ENCODE measurements at places on chromosomes 2 and 18.

- no peak for DNase-seq
These were observed 272.9 kb downstream of the PAX3 start for GRCh38 chr2:222025881-222026271.

GRCh38 chr2:235191978-235192377 lies 240.2 kb downstream of the SH3BP4 start:
- DNase-seq: no peak

DNA sequence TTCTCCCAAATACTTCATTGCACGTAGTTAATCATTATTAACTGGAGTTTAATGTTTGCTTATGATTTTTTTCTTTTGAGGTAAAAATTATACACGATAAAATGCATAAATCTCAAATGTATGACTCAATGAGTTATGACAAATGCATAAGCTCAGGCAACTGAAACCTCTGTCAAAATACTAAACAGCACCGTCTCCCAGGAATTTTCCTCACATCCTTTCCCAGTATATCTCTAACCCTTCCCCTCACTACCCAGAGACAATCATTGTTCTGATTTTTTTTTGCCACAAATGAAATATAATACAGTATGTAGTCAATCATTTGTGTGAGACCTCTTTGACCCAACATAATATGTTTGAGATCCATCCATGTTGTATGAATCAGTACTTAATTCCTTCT lies 606.5 kb downstream of the CPS1 start:
- no peak for DNase-seq

- DNase-seq: no peak
These were observed 79.9 kb upstream of the FAM237A start for GRCh38 chr2:206562375-206562774.

- DNase-seq: no peak
These were observed 27.8 kb downstream of the SLC14A1 start for GRCh38 chr18:45751766-45752165.

DNA sequence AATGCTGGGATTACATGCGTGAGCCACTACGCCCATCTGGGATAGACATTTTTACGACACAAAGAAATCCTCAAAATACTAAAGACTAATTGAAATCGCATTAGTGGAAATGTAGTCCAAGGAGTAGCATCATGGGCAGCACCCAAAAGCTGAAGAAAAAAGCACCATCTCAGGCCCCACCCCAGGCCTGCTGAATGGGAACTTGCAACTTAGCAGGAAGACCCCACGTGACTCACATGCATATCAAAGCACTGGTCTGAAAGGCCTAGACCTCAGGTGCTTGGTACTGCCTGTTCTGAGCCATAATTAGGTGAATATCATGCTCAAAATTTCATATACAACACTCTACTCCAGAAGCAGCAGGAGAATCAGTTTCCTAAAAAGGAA lies 28.9 kb downstream of the SPRED2 start:
- DNase-seq: no peak

- DNase-seq: no peak
These were observed 69.8 kb upstream of the RASGRP3 start for GRCh38 chr2:33406622-33407021.

GRCh38 chr18:62033207-62033606 lies 140.4 kb upstream of the RNF152 start:
- DNase-seq: no peak

DNA sequence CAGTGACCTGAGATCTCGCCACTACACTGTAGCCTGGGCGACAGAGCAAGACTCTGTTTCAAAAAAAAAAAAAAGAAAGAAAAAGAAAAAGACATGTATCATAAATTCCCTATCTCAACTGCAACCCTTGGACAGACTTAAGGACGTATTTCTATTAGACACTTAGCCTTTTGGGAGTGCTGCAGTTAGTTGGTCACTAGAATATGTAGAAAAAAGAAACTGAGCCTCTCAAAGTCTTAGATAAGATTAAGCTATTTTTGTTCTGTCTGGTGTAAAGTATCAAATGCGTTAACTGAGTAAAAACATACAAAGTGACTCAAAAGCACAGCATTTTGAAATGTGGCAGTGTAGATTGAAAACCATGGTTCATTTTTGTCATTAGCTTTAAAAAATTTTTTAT lies 7.3 kb downstream of the NBEAL1 start:
- no peak for DNase-seq

DNA sequence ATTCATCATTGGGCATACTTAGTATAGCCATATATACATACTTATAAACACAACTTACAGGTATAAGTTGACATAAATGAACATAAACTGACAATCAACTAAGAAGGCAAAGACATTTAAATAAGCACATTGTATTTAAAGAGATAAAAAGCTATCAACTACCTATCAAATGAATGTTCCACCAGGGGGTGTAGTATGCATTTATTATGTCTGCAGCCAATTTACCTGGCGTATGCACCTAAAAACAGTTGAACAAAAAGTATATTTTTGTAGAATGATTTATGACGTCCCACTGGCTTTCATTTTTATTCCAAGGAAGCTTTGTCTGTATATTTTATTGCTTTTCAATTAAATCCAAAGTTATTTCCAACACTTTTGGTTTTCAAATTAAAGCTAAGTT lies 323.5 kb downstream of the AFF3 start:
- DNase-seq: no peak

DNA sequence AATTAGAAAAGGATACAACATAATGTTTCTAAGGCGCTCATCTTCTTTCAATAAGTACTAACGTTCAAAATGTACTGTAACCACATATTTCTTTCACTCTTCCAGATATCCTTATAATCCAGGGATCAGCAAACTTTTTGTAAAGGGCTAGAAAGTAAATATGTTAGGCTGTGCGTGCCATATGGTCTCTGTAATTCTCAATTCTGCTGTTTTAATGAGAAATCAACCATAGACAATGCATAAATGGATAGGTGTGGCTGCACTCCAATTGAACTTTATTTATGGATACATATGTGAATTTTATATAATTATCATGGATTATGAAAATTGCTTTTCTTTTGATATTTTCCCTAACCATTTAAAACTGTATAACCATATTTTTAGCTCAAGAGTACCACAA lies 459.4 kb downstream of the EPHA4 start:
- DNase-seq: no peak

DNA sequence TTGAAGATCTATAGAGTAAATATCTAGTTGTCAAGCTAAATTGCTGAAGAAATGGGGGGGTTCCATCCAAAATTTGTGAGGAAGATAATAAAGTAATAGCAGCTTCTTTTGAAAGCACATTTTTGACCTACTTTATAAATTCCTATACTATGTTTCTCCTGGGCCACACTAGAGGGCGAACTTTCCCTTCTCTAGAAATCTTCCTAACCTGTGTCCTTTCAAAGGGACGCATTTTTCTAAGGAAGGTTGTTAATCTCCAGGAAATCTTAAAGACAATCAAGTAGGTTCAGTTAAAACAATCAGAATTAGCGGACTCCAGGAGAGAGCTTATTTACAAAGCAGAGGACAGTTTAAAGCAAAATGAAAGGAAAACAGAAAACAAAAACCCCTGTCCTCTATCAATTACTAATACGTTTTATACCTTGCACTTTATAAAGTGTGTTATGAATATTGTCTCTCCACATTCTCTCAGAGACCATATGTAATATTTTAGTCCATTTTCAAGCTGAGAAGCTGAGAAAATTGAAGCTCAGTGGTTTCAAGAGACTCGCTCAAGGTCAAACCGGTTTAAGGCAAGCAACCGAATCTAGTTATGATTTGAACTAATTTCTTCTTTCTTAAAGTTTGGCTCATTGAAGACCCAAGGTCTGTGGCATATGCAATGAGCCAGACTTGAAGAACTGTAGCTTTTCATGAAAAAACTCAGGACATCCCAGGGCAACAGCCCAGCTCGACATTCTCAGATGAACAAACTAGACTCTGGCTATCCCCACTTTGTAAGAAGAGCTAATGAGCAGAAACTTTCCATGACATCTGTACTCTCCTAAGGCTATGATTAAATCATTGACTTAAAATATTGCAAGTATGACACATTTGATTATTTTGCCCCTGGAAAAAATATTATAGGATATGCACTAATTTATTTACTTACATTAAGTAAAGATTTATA lies 273.6 kb downstream of the PAX3 start:
- no peak for DNase-seq

- DNase-seq: peak; percentile 16
These were observed 241.8 kb upstream of the RAB12 start for GRCh38 chr18:8367217-8367988.

DNA sequence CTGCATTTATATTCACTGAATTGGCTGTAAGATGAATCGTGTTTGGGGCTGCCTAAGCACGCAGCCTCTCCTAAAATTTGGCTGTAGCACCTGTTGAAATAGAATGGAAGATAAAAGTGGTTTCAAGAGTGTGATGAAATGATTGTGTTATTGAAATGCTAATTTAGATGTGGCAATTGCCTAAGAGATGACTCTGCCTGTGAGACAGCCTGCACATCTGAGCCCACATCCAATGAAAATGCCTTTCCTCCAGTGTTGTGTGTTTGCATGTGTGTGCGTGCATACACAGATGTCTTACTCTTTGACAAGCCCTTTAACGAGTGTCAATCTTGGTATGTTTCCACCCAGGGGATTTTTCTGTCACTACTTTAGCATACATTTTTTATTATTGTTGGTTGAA lies 346.9 kb downstream of the MEIS1 start:
- DNase-seq: no peak

DNA sequence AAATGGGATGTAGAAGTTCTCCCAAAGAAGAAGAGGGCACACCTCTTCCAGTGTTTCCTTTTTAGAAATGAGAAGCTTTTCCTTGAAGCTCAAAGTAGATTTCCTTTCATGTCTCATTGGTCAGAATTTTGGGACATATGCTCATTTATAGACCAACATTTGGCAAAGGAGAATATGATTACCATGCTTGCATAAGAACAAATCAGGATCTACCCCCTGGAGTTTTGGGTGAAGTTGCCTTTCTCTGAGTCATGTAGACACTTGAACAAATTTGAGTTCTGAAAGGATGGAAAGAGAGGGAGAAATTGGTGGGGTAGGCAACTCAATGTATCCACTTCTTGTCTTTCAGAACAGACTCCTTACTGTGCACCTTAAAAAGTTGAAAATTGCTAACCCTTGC lies 409.0 kb downstream of the SLC4A3 start:
- no peak for DNase-seq

DNA sequence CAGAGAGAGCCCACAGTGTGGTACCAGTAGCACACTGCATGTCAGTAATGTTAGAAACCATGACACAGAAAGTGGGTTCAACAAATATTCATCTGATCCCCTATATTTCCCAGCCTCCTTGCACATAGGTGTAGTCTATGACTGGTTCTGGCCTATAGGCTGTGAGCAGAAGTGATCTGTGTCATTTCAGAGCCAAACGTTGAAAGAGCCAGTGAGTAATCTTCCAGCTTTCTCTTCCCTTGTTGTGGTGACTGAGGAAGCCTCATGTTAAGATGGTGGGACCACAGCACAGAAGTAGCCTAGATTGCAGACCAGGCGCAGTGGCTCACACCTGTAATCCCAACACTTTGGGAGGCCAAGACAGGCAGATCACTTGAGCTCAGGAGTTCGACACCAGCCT lies 4.1 kb downstream of the TMEM237 start:
- no peak for DNase-seq

GRCh38 chr18:13932285-13933025 lies 17.1 kb upstream of the MC2R start:
- DNase-seq: no peak

DNA sequence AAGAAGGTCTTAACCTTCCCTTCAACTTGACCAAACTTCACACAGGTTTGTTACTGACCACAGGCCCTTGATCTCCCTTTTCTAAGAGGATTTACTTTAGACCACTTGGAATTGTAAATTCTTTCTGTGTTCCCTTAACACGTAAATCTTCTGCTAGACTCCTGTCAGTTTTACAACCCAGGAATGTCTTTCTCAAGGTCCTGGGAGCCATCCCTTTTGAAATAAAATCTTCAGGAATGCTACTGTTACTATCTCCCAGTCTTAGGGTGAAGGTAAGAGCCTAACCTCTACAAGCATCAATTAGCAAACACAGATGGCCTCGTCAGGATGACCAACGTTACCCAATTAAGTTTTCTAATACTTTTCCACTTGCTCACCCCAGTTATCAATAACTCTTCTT lies 182.7 kb downstream of the NRXN1 start:
- no peak for DNase-seq

DNA sequence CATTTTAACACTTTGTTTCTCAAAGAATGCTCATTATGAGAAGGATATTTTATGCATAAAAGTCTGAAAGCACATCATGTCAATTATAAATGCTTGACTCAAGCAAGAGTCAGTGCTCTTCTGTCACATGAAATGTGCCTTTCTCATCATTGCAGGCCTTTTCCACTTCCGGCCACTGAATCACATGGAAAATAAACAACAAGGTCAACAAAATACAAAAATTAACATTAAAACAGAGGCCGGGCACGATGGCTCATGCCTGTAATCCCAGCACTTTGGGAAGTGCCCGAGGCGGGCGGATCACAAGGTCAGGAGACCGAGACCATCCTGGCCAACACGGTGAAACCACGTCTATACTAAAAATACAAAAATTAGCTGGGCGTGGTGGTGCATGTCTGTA lies 480.6 kb downstream of the SPAG16 start:
- DNase-seq: no peak

DNA sequence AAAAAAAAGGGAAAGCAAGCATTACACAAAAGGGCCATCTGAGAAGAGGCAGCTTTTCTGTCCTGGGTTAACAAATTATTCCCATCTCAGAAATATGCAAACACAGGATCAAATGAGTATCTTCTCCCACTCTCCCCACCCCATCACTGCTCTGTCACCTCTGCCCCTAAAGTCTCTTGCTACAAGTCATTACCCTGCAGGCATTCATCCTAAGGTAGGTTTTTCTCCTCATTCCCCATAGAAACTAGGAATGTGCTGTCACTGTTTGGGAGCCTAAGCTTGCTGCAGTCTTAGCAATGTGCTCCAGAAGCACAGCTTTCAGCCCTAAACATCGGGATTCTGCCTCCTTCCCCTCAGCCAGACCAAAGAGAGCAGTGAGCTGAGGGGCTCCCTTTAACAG lies 3.6 kb downstream of the LRRTM1 start:
- DNase-seq: no peak

DNA sequence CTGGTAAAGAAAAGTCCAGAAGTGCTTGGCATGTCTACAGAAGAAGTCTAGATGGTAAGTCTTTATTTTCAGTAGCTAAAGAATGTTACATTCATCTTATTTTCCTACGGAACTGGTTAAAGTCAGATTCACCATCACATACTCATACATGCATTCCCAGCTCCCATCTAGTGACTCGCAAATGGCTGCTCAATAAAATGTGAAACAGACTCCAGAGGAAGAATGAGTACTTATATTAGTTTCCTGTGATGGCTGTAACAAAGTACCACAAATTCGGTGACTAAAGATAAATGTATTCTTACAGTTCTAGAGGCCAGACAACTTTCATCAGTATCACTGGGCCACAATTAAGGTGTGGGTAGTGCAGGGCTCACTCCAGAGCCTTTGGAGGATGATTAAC lies 797.2 kb downstream of the SATB2 start:
- DNase-seq: no peak

DNA sequence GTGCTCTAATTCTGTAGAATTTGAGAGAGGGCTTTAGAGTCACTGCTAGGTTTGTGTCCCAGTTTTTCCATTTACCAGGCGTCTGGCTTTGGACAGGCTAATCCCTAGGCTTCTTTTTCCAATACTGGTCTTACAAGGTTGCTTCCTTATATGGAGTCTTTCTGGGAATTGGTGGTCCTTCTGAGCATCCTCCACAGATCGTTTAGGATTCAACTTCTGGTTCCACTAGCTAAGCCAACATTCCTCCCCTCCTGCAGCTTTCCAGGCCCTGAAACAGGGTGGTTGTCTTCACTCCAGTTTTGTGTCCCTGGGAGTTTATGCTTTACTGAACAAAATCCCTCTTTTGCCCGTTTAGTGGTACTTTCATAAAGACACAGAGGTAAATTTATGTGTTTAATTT lies 170.6 kb downstream of the CERS6 start:
- no peak for DNase-seq
